ENCODE measurements at places on chromosomes 7 and 10. TPM values are rescaled to one million over a fixed set of nuclear protein-coding genes. Genes with fewer than 3 reads are reported as not detected.

DNA sequence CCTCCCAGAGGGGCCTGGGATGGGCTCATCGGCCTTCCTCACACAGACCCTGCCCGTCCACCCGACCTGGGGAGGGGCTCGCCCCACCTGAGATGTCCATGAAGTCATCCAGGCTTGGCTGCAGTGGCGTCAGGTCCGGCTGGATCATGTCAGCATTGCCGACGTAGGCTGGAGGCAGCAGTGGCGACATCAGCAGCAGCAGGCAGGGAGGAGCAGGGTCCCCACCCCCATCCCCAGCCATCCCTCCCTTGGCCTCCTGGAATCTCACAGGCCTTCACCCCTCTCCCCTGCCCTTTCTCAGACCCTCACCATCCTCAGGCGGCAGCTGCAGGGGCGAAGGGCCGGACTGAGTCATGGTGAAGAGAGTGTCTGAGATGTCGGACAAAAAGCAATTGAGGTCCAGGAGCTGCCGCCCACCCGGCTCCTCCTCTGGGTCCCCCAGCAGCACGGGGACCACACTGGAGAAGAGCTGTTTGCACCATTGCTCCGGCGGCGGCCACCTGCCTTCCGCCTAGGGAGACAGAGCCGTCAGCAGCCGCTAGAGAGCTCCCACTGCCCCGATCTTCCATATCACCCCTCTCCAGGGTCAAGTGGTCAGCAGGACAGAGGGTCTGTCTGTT lies 18.6 kb downstream of the MLXIPL start:
- DNase-seq, result no peak

GRCh38 chr7:2986561-2986960 lies 57.1 kb downstream of the CARD11 start:
- DNase-seq, result no peak

- no peak for DNase-seq
These were observed 155.8 kb downstream of the GPAM start for GRCh38 chr10:112027731-112028280.

DNA sequence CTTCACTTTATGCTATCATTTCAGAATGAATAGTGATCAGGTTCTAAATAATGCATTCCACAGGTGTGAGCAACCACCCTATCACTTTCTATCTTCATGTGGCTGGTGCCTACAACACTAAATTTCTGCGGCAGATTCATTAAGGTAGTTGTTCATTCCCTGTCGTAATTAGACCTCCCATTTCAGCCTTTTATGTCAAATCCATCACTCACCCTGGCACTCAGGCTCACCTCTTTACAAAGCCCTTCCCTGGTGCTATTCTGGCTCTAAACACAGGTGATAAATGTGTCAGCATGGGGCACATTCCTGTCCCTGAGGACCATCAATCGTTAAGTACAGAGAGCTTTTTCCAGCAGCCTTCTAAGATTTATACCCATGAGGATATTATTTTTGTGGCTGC lies 300.0 kb upstream of the C7orf33 start:
- DNase-seq, result no peak

- DNase-seq, result no peak
These were observed 138.1 kb downstream of the ARL5B start for GRCh38 chr10:18797286-18797685.

GRCh38 chr7:121847041-121847440 lies 25.9 kb upstream of the PTPRZ1 start:
- no peak for DNase-seq

- DNase-seq, result no peak
These were observed 30.8 kb upstream of the EIF4H start for GRCh38 chr7:74143383-74143782.

- no peak for DNase-seq
These were observed 6.5 kb upstream of the CHST3 start for GRCh38 chr10:71957546-71958275.

- DNase-seq, result no peak
These were observed 74.9 kb downstream of the FAM53B start for GRCh38 chr10:124669141-124669823.

GRCh38 chr7:1481300-1481699 lies 22.0 kb upstream of the MICALL2 start:
- DNase-seq, result no peak

DNA sequence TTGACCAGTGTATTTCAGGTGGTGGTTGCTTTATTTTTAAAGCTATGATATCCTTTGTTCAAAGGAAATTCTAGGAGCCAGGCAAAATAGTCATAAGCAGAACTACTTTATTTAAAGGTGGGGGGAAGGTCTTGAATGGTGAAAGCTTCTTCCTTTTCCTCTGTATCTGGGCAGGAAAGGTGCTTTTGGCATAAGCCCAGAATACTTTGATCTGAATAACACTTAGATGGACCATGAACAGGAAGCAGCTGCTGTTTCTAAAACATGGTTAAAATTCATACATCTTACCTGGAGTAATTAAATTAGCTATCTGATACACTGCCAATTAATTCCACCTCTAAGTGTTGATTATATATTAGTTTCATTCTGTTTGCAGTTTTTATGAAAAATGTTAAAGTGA lies 13.3 kb downstream of the ZNF804B start:
- no peak for DNase-seq

DNA sequence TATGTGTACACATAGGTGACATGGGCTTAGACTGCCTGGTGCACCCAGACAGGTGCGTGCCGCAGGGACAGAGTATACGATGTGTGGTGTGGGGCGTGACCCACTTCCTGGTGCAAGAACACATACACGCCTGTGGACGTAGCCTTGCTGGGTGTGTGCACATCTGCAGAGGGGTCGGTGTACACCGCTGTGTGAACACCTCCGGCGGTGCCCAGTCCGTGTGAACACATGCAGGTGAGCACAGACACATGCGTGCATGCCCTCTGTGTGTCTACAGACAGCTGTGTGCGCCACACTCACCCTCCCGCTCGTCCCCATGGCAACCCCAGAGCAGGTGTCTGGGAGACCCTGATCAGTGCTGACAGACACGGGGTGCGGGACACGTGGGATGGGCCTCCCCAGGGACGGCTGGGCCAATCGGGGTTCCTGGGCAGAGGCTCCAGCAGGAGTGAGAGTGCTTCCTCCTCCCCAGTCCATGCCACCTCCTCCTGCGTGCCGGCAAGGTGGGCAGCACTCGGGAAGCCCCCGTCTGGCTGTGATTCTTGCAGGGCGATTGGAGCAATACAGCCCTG lies 23.4 kb downstream of the ELFN1 start:
- peak; percentile 11 for DNase-seq

DNA sequence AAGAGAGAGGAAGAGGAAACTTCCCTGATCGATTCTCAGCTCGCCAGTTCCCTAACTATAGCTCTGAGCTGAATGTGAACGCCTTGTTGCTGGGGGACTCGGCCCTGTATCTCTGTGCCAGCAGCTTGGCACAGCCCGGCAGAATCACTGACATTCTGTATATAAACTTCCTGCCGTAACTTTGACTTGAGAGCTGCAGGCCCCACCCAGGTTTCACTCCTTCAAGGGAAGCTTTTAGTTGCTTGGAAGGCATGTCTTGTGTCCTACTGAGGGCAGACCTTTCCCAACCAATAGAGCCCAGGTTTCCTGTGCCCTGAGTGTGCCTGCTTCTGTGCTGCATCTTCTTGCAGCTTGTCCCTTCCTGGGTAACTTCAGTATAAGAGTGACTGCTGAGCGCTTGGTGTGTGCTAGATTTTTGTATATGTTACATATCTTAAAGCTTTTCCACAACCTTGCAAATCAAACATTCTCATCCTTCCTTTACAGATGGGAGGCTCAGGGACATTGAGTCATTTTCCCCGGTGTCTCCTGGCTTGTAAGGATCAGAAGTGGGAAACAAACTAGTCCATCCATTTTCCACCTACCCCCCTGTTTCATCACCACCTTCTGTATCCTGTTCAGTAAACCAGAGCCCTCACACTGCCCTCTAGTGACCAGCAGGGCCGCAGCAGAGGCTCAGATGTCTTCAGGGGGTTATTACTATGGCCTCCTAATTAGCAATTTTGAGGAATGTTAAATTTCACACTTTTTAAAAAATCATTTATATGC lies 225.2 kb upstream of the PRSS58 start:
- DNase-seq, result peak; percentile 64

DNA sequence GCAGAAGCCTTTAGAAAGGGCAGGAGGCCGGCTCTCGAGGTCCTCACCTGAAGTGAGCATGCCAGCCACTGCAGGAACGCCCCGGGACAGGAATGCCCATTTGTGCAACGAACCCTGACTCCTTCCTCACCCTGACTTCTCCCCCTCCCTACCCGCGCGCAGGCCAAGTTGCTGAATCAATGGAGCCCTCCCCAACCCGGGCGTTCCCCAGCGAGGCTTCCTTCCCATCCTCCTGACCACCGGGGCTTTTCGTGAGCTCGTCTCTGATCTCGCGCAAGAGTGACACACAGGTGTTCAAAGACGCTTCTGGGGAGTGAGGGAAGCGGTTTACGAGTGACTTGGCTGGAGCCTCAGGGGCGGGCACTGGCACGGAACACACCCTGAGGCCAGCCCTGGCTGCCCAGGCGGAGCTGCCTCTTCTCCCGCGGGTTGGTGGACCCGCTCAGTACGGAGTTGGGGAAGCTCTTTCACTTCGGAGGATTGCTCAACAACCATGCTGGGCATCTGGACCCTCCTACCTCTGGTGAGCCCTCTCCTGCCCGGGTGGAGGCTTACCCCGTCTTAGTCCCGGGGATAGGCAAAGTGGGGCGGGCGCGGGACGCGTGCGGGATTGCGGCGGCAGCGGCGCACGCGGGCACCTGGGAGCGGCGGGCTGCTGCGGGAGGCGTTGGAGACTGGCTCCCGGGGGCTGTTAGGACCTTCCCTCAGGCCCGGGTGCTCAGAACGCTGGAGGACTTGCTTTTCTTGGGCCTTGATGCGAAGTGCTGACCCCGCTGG lies at the start of gene FAS:
TSS of gene FAS (plus strand) at position 415 of the 777 bp plus-strand sequence. CDS start at position 494, 79 bp downstream.
- DNase-seq, result peak; percentile 62

DNA sequence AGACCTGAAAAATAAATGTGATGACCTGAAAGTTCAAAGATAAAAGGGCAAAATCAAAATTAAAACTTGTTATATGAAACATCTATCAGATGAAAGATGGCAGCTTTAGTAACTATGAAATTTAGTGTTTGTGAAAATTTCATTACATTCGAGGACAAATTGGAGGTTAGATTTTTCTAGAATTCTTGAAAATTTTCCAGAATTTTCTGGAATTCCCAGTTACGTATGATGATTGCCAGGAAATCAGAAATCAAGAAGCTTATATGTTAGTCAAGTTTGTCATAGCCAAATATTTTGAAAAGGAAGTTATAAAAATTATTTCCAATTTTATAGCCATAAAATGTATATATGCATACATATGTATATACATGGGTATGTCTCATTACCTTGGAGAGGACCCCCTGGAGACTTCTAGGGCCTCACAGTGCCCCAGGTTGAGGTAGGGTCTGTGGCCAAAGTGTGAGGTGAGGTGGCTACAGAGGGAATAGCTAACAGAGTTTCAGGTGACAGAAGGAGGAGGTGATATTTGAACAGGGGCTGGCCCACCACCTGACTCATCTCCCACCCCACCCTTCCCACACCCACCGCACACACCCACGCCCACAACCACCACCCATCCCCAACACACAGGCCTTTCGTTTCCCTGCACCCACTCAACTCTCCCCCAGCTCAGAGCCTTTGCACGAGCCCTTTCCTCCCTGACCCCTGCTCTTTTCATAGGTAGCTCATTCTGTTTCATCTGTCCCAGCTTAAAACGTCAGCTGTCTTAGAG lies 21.5 kb downstream of the C10orf105 start:
- no peak for DNase-seq

DNA sequence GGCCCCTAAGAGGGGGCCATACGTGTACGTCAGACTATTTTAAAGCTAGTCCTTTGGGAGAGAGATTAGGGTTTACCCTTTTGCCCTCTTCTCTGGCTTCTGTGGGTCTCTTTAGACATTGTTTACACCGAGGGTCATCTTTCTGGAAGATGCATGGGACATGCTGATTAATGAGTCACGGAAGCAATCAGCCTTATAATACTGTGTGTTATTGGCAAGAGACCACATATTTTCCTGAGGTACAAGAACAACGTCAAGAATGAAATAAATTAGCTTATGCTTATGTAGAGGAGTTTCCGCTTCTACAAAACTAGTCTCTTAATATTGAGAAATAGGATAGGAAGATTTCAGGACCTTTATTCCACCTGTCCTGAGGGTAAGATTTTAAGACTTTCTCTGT lies 327.7 kb downstream of the BBS9 start:
- no peak for DNase-seq

DNA sequence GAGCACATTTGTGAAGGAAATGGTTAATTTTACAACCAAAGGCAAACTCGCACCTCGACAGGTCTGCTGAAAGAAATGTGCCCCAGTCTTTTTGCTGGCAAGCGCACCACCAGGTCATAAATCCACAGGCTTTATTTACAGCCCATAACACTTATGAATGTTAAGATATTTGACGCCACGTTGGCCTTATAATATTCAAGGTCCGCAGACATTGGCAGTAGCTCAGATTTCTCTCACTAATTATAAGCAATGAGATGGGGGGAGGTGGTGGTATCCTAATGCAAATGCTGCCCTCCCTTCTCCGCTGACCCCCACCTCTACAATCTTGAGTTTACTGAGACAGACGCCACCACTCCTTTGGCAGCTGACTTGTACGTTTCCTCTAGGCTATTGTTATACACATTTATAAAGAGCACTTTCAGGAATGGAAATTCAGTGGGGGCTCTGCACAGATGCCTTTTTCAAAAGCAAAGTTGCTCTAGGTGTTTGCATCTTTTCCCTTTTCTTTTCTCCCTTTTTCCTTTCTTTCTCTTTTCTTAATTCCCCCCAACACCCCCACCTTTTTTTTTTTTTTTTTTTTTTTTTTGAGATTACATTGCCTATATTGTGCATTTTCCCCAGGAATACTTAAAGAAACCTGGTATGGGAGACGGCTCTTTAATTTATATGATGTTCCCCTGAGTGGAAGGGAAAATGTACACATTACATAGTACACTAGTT lies 6.7 kb downstream of the TCF7L2 start:
- no peak for DNase-seq

- no peak for DNase-seq
These were observed 141.1 kb downstream of the GRM3 start for GRCh38 chr7:86784765-86785164.

DNA sequence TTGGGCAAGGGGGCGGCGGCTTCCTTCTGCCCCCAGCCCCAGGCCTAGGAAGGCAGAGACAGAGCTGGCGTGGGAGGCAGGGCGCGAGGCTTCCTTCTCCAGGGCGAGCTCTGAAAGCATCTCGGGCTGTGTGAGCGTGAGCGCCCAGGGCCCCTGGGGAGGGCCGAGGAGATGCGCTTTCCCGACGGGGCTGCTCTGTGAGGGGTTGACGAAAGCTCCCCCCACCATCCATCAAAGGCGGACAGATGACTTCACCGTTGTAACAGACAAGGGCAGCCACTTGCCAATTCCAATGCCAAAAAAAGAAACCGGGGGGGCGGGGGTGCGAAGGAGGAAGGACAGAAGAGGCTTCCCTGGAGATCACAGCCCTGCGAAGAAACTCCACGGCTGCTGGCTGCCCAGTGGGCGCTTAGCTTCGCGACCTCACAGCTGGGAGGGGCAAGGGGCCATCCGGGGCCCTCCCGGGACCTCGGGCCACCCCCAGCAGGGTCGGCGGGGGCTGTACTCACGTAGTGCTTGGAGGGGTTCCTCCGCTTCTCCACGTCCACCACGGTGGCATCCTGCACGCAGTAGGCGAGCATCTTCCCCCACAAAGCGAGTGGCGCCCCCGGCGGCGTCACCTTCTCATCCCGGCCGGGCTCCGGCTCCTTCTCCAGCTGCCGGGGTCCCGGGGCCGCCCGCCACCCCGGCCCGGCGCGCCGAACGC lies 537 bp downstream of the SH3PXD2A start:
- DNase-seq, result peak; percentile 37

NPY gene
- total RNA-seq, result 2.3 TPM

RELN gene
- 2.4 TPM for total RNA-seq

GALNT17 gene
- total RNA-seq, result not detected

LIPF gene
- not detected for total RNA-seq

TBL2 gene
- 70.2 TPM for total RNA-seq

RNLS gene
- 4.3 TPM for total RNA-seq

OPALIN gene
- total RNA-seq, result not detected

CACUL1 gene
- 19.9 TPM for total RNA-seq

MYOZ1 gene
- not detected for total RNA-seq

CRTAC1 gene
- total RNA-seq, result 17.9 TPM

All from Daoy (cell line).